ENCODE measurements at places on chromosomes 3 and 15.

DNA sequence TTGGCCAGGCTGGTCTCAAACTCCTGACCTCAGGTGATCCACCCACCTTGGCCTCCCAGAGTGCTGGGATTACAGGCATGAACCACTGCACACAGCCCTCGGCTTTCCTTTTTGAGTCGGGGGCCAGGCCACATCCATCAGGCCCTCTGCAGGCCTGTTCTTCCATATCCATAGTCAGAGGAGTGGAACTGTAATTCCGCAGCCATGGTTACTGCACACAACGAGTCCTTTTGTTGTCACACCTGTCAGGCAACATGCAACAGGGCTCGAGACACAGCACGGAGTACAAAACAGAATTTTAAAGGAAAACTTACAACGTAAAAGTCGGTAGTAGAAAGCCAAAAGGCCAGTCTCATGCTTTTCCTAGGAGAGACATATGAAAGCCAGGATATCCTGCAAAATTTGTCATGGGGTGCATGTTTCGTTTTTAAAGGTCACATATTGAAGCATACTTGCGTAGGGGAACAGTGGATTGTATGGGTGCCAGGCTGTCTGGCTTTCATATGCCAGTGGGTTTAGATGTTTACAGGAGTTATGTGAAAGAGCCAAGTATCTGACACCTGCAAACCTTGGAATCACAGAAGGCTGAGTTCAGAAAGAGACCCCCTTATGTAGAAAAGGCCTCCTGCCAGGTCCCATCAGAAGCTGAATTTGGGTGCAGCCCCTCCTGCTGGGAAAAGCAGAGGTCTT, 63.2 kb upstream of the LPP start:
- no peak for DNase-seq

GRCh38 chr15:96088650-96089049, 241.8 kb upstream of the NR2F2 start:
- no peak for DNase-seq

GRCh38 chr3:128620268-128620691, 30.3 kb downstream of the RPN1 start:
- no peak for DNase-seq

- DNase-seq = no peak
These were observed 730 bp downstream of the ZKSCAN7 start for GRCh38 chr3:44555723-44556122.

DNA sequence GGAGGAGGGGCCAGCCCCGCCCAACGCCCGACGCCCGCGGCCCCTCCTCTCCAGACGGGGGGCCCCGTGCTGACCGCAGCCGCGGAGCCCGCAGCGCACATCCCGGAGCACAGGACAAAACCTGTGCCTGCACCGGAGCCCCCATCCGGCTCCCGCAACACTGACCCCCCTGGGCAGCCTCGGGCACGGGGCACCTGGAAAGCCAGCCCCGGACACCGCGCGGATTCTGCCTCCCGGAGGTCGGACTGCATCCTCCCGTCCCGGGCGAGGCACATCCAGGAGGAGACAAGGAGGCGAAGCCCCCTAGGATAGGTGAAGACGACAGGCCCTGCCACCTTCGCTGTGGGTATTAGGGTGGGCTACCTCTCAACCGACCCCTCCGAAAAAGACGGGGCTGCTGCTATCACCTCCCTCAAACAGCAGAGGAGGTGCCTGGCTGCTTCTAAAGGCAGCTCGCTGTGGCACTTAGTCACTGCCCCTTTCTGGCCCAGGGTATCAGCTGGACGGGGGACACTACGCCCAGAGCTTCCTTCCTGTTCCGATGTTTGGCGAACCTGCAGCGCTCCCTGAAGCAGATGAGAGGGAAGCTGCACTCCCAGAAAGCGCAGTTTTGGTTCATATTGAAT, 10.6 kb downstream of the XXYLT1 start:
- DNase-seq = no peak

DNA sequence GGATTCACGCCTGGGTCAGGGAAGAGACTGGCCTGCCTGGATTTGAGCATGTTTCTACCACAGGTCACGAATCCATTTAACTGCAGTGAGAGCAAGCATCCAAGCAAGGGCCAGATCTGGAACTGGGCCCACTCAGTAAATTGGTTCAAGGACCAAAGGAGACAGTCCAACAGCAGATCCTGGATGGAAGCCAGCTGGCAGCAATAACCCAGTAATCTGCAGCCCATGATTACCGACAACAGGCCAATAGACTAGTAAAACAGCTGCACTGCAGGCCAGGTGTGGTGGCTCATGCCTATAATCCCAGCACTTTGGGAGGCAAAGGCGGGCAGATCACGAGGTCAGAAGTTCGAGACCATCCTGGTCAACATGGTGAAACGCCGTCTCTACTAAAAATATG, 11.8 kb downstream of the SAMD7 start:
- DNase-seq = no peak

DNA sequence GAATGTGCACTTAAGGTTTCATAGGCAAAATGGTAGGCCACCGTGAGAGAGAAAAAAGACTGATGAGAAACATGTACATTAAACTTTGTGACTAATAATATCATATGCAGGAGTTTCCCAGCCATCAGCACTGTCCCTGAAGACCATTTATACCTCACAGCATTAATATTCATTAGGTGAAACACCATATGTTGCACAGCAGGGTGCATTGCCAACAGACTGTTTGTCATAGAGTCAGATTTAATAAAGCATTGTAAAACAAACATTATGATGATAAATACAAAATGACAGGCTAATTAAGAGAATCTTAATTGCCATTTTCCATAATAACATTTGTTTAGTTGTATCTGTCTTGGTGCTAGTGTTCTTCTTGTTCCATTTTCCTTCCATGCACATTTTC, 578.3 kb downstream of the EPHA3 start:
- peak; percentile 40 for DNase-seq

GRCh38 chr3:64908251-64908685, 220.5 kb upstream of the ADAMTS9 start:
- DNase-seq = no peak

DNA sequence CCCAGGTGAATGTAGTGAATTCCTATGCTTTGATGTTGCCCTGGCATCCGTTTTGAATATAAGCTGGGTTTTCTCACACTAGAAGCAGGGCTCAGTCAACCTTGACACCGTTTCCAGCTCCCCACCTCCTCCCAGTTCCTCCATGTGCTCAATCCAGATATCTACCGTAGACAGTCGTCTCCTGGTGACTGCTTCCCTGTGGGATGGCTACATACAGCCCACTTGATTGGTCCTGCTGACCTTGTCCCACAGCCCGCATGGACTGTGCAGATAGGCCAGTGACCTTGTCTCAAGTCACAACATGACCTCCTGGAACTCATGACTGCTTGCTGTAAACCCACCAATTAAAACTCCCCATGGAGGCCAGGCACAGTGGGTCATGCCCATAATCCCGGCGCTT, 8.1 kb downstream of the SEMA7A start:
- no peak for DNase-seq

GRCh38 chr3:108312656-108313055, 16.3 kb downstream of the HHLA2 start:
- no peak for DNase-seq

DNA sequence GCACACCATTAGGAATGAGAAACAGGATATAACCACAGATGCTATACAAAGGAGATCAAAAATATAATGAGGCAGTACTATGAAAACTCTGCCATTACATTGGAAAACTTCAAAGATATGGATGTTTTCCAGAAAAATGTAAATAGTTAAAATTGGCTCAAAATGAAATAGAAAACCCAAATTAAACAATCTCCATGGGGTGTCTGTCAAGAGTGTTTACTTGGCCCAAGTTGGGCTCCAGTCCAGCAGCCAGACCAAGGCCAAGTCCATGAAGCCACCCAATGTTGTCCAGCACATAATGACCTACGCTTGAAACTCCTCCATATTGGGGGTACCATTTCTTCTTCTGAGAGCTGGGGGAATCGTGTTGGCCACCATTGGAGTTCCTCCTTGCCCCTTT, 37.1 kb downstream of the CTXND1 start:
- DNase-seq = no peak

- no peak for DNase-seq
These were observed 47.7 kb downstream of the BDH1 start for GRCh38 chr3:197508051-197508451.

- DNase-seq = no peak
These were observed 43.2 kb upstream of the SKOR1 start for GRCh38 chr15:67781907-67782690.

GRCh38 chr3:56825567-56826438, 24.1 kb upstream of the ARHGEF3 start:
- no peak for DNase-seq

DNA sequence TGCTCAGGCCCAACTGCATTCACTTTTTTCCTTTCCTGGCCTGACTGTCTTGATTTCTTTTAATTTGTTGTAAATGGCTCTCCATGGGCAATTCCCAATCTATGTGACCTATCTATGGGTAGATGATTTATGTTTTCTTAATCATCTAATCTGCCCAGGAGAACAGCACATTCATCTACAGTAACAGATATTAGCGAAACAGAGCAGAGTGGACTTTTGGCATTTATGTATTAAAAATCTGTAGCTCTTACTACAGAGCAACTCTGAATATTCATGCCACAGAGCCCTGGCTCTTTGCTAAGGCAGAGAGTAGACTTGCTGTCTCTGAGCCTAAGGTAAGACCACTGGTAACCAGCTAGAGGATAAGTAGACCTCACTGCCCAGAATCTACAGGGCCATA, 674.9 kb upstream of the ADAMTS9 start:
- no peak for DNase-seq

DNA sequence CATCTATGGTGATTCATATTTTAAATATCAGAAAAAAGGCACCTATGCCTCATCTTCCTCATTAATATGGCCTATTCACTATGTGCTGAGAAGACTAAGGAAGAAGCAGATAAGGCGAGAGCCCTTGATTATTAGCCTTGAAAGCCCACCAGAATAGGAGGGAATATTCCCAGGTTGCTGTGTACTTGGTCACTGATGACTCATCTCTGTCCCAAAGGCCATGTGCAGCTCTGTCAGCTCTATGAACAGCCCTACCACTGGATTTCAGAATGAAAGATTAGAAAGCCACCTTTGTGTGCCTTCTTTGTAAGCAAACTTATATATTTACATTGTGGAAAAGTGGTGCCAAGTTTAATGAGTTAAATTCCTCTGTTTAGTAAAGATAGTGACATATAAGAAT, 211.5 kb downstream of the NFKBIZ start:
- DNase-seq = no peak

DNA sequence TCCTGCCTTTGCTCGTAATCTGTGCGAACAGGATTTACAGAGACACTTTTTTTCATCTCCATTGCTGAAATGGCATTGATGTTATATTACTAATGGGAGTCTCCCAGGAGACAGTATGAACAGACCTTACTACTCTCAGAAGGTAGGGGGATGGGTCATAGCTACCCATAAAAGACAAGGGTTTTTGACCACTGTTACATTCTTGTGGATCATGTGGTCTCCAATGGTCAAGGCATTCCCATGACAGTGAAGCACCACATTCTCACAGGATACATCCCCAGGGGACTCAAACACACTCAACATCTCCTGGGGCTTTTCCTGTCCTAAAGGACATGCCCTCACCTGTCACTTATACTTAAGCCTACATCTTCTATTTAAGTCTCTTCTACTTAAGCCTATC, 40.8 kb downstream of the MKRN3 start:
- no peak for DNase-seq

- DNase-seq = no peak
These were observed 209.2 kb downstream of the TBL1XR1 start for GRCh38 chr3:176987901-176988650.

GRCh38 chr15:35737441-35737840, 191.5 kb upstream of the DPH6 start:
- peak; percentile 37 for DNase-seq

- no peak for DNase-seq
These were observed 603 bp downstream of the SCAPER start for GRCh38 chr15:76904461-76905012.

DNA sequence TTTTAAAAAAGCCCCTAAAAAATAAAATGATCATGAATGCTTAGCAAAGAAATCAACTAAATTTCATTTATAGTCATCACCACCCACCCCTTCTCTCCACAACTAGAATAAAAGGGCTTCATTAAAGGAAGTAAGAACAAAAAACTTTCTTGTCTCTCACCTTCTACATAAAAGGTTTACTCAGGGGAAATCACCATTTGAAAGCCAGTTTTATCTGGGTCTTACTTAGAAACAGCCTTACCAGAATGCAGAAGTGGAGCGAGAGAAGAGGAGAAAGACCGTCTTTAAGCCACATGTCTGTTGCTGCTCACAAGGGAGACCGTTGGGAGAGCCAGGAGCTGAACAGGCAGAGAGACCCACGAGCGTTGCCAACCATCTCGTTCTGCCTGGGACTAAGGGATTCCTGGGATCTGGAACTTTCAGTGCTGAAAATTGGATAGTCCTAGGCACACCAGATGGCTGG, 350.1 kb upstream of the PROK2 start:
- DNase-seq = no peak

GRCh38 chr3:191329654-191330529, at the start of gene UTS2B:
Gene UTS2B (minus strand): TSS chr3:191330526. CDS start chr3:191282189, 48,337 bp downstream.
- DNase-seq = no peak

DNA sequence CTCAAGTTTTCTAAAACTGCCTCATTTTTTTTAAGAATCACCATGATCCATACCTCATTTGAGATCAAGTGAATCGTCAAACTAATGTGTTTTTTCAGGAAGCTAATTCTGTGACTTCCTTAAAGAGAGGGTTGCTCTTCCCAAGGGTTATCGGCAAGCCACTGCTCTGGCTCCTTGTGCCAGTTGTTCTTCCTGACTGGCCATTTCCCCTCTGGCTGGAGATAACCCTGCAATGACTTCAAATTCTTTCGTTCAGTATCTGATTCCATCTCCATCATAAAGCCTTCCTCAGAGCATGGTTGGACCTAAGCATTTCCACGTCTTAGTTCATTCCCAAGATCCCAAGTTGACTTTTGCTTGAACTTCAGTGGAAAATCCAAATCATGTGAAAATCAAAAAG, 167.1 kb downstream of the MECOM start:
- no peak for DNase-seq

DNA sequence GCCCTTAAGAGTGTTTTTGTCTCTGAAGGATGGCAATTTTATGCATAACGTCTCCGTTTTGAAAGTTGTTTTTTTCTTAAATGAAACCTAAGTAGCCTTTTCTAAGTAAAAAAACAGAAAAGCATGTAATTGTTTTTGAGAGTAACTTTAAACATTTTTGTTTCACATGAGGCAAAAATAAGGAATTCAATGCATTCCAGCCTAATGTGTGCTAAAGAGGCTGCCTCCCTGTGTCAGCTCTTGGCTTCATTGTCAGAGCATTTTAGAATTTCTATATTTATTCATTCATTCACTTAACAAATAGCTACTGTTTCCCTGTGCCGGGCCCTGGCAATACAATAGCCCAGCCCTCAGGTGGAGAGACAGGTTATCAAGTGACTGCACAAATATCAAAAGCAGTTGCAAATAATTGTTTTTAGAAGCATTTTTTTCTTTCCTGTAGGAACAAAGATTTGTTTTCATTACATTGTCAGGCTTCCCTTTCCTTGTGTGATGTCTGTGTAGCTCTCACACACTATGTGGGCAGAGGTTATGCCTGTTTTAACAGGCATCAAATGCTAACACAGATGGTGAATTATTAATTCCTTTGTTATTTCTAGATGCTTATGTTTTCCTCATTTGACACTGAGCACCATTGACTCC, 81.9 kb downstream of the CCK start:
- DNase-seq = no peak

Measured in SK-N-MC (cell line).